ENCODE measurements at places on chromosomes 7 and 10.

DNA sequence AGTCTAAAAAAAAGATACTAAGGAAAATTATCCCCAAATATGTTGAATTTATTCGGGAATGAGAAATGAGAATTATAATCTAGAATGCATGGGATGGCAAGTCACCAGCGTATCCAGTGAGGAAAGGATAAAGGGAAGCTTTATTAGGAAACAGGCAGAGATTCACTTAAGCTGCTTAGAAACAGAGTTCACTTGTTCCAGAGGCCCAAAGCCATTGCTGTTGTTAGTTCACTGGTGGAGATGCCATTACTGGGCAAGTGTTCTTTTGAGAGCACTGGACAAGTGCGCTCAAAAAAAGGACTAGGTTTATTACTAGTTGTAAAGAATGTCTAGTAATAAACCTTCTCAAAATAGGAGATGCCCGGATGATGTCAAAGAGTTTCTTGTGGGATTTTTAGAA, 51.2 kb downstream of the MICU1 start:
- no peak for DNase-seq

DNA sequence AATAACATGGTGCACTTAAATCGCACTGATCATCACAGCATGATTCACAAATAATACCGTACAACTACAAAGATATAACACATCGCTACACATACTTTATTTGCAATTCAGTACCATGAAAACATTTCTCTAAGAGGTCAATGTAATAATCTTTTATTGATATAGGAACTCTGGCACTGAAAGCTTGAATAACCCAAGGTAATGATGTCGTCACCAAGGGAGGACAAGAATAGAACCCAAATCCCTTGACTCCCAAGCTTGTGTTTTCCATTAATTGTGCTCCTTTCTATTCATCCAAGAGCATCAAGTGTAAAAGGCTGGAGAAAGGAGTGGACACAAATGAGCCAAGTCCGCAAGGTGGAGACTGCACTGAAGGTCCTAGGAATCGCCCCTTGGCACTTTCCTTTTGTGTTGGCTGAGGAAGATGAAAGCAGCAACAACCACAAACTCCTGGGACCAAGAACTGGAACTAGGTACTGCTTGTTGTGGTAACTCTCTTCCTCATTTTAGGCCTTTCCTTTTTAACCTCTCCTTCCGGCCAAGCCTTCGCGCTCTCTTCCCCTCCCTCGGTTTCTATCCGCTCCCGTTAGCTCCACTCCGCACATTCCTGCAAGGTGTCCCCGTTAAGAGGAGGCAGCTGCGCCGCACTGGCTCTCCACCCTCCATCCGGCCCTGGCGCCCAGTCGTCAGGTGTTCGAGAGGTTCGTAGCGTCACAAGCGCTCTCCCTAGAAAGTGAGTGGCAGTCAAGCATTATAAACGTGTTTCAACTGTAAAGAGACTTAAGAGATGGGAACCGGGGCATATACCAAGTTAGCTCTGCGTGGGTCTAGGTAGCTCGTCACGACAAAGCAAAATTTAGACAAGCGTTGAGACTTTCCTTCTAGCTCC, 1.0 kb upstream of the CBLL1 start:
- no peak for DNase-seq

GRCh38 chr10:84552478-84552877, 224.1 kb downstream of the CCSER2 start:
- DNase-seq, result no peak

GRCh38 chr7:83267141-83267631, 104.5 kb upstream of the PCLO start:
- no peak for DNase-seq

GRCh38 chr7:50412973-50413372, 37.2 kb downstream of the FIGNL1 start:
- DNase-seq, result no peak

DNA sequence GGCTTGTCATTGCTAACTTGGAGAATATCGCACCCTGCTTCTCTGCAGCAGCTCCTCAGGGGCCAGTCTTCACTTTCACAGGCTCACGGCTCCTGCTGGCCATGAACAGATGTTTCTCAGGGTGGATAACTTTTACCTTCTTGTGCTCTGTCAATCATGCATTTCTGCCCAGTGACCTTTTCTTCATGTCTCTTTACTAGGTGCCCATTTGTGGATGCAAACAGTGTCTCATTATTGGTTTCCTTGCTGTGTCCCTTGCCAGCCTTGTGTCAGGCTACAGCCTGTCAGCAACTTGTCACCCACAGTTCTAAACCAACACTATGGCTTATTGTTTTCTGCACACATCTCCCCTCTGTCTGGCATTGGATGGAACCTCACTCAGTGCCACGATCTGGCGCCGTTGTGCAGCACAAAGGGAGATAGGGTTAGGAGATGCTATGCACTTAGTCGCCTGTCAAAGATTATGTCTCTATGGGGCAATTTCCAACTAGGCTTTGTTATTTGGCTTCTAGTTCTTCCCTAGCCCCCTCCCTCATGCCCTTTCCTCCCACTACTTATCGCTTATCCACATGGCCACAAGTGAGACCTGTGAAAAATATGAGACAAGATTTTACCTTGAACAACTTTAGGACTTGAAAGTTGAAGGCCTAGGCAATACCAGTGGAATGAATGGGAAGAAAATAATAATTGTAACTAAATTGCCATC, 45.7 kb upstream of the NXPH1 start:
- DNase-seq, result no peak

- no peak for DNase-seq
Measured at GRCh38 chr7:129859183-129859582, 93.6 kb downstream of the UBE2H start.

DNA sequence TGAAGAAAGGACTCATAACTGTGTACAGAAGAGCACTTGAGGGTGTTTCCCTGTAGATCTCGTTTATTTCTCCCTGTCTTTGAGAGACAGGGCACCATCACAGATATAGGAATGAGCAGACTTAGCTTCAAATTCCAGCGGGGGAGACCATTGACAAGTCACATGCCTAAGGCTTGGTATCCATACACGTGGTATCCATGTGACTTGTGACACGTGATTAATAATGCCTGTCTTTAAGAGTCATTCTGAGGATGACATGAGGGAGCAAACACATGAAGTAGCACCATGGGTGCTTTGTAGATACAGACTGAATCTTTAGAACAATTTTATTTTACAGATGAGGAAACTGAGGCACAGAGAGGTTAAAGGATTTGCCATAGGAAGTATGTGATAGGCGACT, 292.3 kb downstream of the POU6F2 start:
- DNase-seq, result no peak

Data from T-helper 2 cell (primary cell).